ENCODE measurements at places on chromosomes 1 and 21.

DNA sequence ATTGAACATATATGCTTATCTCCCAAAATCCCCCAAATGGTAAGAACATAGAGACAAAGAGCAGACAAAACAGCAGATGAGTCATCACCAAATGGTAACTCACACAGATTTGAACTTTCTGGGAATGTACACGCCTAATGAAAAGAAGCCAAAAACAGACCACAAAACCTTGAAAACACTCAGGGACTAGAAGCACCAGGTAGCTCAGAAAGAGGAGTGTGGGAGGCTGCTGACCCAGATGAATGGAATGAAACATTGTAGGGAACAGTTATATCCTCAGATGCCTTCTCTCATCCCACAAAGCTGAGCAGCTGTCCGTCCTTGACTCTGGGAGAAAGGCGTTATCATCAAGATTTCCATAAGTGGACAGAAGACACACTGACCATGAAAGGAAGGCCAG is 307.0 kb upstream of the USP25 start:
- DNase-seq, result peak; percentile 72

GRCh38 chr1:29122682-29123052 is 1.0 kb downstream of the TMEM200B start:
- DNase-seq, result peak; percentile 76

GRCh38 chr1:95118067-95118499 is 928 bp downstream of the TLCD4 start:
- DNase-seq, result no peak

DNA sequence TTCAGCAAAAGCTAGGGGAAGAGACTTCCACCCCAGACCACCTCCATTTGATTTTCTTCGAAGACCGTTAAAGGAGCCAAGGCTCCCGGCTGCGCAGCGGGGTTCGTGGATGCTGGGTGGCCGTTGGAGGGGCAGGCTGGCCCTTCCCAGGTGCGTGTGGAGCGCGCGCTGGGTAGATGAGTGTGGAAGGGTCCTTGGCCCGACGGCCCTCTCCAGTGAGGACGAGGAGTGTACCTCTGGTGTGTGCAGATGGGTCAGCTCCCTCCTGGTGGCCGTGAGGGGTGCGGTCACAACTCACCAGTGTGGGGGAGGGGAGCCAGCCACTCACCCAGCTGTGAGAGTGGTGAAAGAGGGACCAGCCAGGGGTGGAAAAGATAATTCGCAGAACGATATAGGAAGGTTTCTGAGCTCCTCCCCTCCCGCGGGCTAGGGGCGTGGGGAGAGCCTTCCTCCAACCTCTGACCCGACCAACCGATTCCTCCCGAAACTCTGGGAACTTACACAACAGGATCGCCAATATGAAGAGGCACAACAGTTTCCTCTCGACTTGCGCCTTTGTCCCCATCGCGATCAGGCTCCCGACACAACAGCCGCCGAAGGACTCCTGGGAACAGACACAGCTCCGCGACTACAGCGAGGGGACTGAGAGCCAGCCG is at the start of gene F11R:
Gene F11R, minus strand, starts transcription at position 644 of the 656 bp plus-strand sequence. Its CDS starts 79 bp downstream, at position 565.
- peak; percentile 80 for DNase-seq

DNA sequence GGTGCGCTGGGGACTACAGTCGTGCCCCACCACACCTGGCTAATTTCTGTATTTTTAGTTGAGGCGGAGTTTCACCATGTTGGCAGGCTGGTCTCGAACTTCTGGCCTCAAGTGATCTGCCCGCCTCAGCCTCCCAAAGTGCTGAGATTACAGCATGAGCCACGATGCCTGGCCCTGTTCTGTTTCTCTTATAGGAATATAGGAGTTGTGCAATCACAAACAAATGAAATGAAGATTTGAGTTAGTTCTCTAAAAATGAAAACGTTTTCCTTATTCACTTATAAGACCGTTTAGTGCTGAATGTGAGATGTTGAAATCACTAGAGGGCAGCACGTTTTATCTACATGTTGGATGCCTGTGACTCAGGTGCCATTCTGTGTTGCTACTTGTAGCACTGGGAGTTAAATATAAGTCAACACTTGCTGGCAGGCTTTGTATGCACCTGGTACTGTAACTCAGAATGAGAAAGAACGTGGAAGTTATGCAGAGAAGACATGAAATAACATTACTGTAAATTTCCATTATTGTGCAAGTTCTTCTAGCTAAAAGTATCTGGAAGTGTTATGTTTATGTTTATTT is 45.8 kb downstream of the MIGA1 start:
- DNase-seq, result peak; percentile 71

All from kidney tubule cell (primary cell).